ENCODE measurements at places on chromosomes 7 and 10.

DNA sequence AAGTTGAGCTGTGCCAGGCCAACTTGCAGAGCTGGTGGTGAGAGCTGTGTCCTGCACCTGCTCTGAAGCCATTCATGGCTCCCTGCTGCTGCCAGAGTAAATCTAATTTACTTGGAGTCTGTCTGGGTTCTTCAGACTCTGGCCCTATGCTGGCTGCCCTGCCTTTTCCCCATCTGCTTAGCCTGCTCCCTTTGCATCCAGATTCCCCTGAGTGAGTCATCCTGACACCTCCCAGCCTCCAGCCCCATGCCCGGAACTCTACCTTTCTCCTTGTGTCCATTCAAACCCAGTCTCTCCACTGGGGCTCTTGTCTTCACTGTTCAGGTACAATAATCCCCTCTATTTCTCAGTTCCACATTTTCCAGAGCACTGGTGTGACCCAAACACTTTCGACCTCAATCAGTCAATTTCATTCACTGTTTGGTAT, 434.4 kb upstream of the ZMIZ1 start:
- DNase-seq, result no peak

DNA sequence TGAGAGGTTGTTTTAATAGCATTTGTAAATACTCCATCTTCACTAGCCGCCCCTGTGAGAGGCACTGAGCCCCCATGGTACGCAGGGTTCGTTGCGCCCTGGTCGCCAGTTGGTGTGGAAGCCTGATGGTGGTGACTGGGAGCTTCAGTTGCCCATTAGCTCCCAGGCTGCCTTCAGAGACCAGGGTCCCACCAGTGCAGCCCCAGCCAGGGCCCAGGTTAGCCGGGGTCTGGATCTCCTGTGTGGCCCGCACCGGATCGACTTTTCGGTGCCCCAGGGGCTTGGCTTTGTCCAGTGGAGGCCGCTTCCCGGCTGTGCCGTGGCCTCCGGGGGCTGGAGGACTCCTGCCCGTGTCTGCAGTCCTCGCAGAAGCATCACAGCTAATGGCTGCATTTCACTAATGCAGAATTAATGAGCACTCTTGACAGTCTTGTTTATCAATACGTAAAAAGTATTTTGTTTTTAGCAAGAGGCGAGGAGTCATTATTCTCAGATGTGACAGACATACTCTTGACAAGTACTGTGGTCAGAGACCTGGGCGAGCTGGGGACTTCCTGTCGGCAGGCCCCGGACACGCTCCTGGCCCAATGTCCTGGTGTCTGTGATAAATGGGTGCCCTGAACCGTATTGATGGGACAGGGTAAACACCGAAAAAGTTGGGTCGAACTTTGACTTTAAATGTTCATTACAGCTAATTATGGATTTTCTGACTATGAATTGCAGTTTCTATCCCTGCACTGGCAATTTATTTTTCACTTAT, 99.8 kb downstream of the NKX6-2 start:
- DNase-seq, result peak; percentile 89

GRCh38 chr10:12631216-12631615, 281.9 kb downstream of the CAMK1D start:
- no peak for DNase-seq

DNA sequence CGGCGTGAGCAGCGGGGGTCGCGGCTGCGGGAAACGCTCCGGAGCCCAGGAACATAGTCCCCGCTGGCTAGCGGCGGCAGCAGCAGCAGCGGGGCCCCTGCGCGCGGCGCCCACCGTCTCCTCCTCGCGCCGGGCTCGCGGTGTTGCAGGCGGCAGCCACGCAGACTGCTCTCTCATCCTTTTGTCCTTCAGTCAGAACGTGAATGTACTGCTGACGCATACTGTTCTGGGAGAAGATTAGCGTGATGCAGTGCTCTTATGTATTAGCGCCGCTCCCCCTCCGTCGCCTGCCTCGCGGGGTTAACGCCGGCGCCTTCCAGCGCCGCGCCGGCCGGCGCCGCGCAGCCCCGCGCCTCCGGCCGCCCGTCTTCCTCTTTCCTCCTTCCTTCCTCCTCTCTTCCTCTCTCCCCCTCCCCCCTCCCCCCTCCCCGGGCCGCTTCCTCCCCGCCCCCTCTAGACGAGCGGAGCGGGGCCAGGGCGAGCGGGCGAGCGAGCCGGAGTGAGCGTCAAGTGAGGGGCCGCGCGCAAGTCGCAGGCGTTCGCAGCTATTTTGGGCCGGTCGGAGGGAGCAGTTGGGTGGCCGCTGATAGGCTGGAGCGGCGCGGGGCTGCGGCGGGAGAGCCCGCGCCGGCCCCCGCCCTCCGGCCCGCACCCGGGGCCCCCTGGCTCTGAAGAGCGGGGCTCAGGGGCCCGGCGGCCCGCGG, 816 bp upstream of the LRRC4 start:
- DNase-seq, result no peak

- no peak for DNase-seq
Measured at GRCh38 chr10:87799860-87800259, 18.2 kb downstream of the ATAD1 start.

GRCh38 chr7:18597754-18598153, 102.2 kb downstream of the HDAC9 start:
- no peak for DNase-seq

DNA sequence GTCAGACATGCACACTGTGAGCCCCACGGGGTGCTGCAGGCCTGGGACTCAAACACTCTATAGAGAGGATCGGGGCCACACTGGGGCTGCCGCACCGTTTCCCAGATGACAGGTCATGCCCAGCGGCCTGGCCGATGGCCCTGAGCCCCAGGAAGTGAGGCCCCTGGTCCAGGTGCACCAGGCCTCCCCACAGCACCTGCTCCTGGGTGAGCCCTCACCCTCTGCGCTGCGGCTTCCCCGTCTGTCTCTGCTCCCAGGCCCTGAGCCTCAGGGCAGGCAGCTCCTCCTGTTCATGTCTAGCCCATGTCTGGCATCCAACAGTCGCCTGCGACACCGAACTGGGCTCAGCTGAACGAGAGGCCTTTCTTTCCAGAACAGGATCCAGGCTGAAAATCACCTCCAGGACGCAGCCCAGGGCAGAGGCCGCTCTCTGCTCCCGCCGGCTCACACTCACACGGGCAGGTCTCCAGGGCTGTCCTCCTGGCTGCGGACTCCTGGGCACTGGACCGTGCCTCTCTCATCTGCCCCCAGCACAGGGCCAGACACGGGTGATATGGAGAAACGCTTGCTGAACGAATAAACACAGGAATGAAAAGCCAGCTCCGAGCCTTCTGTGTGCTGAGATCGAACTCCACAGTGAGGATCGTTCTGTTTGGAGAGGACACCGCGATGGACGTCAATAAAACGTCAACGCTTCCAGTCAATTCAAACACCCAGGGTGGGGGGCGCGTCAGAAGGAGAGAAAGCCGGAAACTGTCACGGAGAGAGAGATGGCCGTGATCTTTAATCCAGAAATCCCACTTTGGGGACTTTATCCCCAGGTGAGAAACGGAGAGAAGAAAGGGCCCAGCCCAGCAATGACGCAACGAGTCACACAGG, 202.4 kb downstream of the ELFN1 start:
- no peak for DNase-seq
